ENCODE measurements at places on chromosomes 2 and 18.

- DNase-seq, result no peak
Measured at GRCh38 chr2:46320141-46320567, 22.9 kb downstream of the EPAS1 start.

- DNase-seq, result no peak
Measured at GRCh38 chr2:196601430-196602306, 37.8 kb upstream of the CCDC150 start.

- DNase-seq, result no peak
Measured at GRCh38 chr18:25805323-25805722, 285.1 kb downstream of the SS18 start.

- no peak for DNase-seq
Measured at GRCh38 chr18:54776282-54776977, 51.8 kb upstream of the RAB27B start.

DNA sequence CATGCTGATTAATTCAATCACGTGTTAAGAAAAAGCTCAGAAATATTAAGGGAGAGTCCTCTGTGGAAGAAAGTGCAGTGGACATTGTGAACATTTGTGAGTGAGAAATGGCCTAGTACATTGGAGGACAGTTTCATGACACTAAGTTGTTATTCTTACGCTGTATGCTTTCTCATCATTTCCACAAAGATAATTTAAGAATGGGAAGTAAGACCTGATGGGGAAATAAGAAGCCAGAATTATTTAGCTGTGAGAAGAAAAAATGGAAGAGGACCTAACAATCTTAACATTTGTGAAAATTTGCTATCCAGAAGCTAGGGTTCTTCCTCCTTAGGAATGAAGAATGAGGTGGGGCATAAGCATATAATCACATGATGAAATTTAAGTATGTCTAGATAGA, 15.2 kb upstream of the RAPH1 start:
- DNase-seq, result no peak

DNA sequence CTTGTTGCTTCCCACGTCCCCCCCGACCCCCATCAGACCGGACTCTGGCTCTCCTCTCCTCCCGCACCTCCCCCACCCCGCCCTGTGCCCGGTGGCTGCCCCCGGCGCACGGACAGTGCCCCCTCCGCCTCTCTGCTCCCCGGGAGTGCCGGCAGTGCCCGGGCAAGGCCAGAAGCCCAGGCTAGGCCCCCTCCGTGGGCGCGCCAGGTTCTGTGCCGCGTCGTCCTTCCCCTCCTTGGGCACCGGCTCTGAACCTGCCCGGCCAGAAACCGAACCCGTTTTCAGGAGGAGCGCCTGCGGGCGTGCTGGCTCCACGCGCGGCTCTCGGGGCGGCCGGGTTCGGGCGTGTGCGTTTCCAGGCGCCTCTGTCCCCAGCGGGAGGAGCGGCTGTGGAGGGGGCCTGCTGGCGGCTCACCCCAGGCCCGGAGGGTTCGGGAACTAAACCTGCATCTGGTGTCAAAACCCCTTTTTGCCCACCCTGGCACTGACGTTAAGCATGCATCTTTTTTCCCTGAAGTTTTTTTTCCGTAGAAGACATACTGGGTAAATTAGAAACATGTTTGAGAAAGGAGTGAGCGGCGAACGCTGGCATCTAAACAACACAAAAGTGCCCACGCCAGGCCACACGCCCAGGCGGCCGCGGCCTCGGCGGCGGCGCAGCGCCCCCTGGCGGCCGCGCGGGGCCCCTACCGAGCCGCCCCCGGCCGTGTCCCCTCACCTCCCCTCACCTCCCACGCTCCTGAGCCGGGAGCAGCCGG, 123.9 kb upstream of the SLC1A4 start:
- peak; percentile 40 for DNase-seq

GRCh38 chr2:106307860-106308259, 113.8 kb upstream of the UXS1 start:
- no peak for DNase-seq

- DNase-seq, result no peak
Measured at GRCh38 chr2:84823788-84824187, 57.1 kb downstream of the TRABD2A start.

DNA sequence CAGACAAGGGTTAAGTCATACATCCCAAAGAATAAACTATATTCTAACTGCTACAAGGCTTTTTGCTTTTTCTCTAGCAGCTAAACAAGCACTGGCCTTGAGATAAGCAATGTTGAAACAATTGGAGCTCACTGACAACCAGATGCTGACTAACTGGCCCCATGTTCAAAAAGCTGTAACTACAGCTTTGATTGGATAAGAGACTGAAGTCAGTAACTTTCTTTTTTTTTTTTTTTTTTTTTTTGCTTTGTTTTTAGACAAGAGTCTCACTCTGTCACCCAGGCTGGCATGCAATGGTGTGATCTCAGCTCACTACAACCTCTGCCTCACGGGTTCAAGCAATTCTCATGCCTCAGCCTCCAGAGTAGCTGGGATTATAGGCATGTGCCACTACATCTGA, 45.4 kb upstream of the TMEM163 start:
- no peak for DNase-seq

- no peak for DNase-seq
Measured at GRCh38 chr2:165745916-165746315, 48.1 kb downstream of the GALNT3 start.

DNA sequence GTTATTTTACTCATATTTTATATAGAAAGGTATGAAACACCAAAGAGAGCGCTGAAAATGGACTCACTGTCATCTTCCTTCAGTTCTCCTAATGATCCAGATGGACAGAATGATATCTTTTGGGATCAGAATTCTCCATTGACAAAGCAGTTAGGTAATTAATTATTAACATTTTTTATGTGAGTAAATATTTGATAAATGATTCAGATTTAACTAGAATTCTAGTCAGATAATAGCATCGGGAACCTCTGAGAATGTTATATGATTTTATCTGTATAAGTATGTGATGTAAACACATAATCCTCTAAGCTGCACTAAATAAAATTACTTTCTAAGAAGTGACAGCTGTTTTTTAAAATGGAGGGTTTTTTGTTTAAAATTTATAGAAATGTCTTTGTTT, 2.0 kb downstream of the ETAA1 start:
- no peak for DNase-seq

- DNase-seq, result no peak
Measured at GRCh38 chr18:3046216-3046808, 33.4 kb upstream of the LPIN2 start.

- DNase-seq, result no peak
Measured at GRCh38 chr18:48974304-48975119, 23.7 kb upstream of the SMAD7 start.

DNA sequence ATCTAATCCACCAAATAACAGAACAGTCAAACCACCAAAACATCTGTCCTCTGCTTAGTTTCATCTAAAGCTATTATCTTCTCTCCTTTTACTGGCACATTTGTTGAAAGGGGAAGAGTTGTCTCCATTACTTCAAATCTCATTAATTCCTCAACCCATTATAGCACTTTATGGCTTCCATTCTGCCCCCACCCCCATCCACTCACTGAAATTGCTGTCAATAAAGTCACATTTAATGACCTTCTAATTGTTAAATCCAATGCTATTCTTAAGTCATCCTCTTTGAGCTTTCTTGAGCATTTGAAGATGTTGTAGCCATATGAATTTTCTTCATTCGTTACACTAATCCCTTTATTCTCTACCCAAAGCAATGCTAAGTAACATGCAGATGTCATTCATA, 5.2 kb downstream of the OXER1 start:
- no peak for DNase-seq

- DNase-seq, result no peak
Measured at GRCh38 chr2:237324837-237325236, 89.1 kb downstream of the COL6A3 start.

DNA sequence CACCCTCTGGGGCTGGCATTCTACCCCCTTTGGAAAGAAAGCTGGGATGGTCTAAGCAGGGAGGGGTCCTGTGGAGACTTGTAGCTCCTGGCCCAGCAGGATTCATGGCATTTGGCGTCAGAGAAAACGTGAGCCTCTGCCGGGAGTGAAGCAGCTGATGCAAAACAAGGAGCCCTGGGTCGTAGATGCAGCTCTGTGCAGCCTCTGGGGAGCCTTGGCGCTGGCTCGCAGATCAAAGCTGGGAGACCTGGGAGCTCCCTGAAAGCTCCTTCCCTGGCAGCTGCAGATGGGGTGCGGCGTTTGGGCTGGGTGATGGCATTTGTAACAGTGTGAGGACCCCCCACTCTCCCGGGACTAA, 148.3 kb downstream of the KLHL29 start:
- no peak for DNase-seq

DNA sequence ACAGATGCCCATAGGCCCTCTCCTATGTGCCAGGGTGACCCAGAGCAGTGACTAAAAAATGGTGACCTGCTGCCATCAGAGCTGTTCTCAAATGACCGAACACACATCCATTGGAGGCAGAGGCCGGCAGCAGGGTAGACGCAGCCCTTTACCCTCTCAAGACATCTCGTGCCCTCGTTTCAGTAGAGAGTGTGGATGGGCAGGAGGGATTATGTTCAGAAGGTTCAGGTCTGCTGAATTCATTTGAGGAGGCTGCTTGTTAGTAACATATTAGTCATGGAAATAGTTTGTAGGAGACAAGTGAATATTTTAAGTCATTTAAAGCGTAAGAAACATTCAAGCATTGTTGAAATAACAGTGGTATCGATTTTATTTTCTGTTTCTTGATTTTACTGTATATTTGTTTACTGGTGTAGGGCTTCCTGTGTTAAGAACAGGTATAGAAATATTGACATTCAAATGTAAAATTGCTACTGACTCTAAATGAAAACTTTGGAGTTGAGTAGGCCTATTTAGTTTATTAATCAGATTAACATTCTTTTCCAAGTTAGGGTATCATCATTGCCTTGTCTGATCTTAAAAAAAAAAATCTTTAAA, 82.6 kb downstream of the ZNF532 start:
- no peak for DNase-seq

DNA sequence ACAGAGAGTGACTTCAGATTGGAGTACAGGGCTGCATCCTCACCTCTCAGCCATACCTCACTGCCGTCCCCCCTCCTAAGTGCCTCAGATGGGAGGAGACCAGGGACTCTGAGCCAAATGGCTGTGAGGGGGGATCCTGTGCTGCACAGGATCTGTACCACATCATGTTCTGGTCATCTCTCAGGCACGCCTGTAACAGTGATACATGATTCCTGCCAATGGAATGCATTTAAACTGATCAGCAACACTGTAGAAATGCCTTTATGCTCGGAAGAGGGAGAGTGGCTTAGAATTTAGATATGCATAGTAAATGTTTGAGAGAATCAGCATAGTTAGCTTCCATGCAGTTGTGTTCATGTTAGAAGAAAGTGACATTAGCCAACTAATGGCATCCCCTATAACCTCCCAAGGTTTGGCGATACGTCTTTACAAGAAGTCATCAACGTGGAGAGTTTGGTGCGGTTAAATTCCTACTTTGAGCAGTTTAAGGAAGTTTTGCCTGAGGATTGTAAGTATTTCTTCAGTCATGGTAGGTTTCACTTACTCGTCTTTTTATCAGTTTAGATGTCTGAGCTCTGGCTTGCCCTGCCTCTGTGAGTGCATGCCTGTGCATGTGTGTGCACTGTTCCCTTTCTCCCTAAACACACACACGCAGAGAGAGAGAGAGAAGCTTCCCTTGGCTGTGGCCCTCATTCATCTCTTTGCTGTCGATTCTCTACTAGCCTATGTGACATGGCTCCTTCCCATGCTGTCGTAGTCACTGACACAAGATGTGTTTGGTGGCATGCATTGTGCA, 40.0 kb downstream of the COA5 start:
- no peak for DNase-seq

DNA sequence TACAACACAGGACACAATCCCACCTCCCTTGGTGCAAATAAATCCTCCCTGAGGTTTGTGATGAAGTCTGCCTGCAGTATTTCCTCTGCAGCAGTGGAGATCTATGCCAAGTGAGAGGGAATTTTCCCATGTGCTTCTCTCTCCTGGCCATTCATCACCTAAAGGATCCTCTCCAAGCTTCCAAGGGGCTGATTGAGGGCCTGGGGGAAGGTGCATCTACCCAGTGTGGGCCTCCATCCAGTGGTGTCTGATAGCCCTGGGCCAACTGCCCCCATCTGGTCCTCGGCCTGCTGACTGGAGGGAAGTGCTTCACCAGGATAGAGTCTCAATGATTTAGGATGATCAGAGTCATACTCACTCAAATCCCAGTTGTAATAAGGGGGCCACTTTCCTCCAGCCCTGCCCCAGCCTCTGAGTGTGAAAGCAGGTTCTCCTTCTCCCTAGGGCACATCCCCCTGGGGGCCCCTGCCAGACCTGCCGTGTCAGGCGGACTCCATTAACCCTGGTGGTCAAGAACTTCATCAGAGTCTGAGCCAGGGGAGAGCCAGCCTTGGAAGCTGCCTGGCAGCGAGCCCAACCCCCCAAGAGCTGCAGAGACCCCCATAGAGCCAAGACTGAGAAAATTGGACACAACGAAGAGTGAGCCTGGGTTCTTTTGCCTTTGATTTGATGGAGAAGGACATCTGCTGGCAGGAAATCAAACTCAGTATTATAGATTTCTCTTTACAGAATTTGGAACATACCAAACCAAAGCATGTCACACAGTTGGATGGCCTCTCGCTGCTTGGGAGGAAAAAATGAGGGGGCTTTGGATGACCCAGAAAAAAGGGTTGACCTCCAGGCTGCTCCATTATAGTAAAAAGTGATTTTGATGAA, 509.6 kb downstream of the CMPK2 start:
- DNase-seq, result no peak

DNA sequence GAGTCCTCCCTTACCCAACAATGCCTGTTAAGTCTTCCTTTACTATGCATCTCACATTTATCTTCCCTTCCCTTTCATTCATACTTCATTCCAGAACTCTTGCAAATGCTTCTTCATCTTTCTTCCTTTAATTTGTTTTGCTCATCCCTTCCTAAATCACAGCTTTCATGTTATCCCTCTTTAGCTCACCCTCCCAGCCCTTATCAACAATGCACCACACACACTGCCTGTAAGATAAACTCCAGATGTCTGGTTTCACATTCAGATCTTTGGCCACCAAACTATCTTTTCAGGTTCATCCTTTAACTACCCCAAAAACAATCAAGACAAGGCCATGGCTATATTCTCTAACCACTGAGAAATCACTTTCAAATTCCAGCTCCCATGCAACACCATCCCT, 3.4 kb downstream of the CCDC93 start:
- no peak for DNase-seq

DNA sequence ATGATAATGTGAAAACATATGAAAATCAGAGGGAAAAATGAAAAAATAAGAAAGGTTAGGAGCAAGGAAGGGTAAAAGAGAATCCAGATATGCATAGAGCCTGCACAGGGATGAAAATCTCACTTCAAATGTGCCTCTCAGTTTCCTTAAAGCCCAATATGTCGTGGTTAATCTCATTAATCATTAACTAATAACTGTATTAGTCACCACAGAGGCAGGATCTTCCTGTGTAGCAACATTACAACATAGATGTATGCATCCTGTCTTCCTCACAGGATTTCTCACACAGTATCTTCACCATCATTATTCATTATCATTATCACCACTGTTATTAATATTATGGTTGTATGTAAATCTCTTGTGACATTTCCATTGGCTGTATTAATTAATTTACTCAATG, 361.2 kb upstream of the SOX11 start:
- DNase-seq, result no peak

GRCh38 chr2:10297959-10298531, 4.7 kb upstream of the HPCAL1 start:
- peak; percentile 33 for DNase-seq

All from stimulated activated CD4-positive, alpha-beta T cell treated with anti-CD3 and anti-CD28 coated beads, Interleukin-15, amount 100 ng/mL, for 1 hour (primary cell).